Gastrocnemius medialis (tissue), 4 donors: ENCODE measurements at places on chromosomes 7 and 10.

DNA sequence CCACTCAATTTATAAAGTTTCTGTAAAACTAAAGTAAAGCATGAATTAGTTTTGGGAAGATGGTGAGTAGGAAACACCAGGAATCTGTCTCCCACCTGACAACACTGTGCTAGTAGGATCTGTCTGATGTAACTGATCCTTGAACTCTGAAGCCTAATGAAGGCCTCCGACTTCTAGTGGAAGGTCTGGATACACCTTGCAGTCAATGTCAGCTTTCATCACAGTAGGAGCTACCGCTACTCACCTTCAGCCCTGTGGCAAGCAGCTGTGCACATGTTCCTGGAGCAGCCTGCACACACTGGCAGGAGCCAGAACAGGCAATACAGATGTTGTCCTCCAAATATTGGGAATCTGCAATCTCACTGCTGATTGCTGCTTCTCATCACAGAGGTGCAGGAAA, 471.4 kb downstream of the PTPRN2 start:
- no peak for DNase-seq

- no peak for DNase-seq
Observed at GRCh38 chr7:2530071-2530987, 10.8 kb downstream of the LFNG start.

DNA sequence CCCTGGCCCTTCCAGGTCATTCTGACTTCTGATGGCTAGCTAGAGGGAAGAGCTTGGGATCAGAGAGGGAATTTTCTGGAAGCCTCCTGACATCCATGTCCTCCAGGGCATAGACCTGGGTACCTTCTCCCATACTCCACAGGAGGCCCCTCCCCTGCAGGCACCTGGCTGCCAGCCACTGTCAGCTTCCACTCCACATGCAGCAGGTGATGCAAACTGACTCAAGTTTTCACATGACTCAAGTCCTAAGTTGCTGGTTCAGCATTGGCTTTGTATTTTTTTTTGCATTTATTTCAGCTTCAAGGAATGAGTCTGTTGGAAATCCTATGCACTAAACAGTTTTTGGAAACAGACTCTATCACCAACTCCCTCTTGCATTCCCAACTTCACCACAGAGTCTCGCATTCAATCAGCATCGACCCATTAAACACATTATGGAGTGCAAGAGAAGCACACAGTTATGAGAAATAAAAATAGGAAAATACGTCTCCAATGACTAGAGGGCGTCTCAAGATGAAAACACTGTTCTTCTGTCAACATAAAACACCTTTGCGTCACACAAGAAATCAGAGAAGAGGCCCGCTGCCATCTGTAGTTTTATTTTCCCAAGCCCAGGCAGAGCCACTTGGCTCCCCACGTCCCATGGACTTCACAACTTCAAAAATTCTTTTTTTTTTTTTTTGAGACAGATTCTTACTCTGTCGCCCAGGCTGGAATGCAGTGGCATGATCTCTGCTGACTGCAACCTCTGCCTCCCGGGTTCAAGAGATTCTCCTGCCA, 362.6 kb upstream of the MGMT start:
- DNase-seq, result no peak

DNA sequence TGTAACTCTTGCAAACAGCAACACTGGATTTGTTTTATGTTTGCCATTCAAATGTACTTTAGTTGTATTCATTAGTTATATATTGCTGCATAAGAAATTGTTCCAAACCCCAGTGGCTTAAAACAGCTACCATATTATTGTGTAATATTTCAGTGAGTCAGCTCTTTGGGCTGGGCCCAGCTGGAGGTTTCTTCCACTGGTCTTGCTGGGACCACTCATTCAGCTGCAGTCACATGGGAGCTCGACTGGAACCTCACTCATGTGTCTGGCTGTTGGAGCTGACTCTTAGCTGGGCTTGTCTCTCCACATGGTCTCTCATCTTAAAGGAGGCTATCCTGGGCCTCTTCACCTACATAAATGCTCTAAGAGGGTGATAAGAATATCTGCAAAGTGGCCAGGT, 23.2 kb upstream of the PIP4K2A start:
- no peak for DNase-seq

- DNase-seq, result no peak
Observed at GRCh38 chr10:62885684-62886461, 69.7 kb upstream of the EGR2 start.

GRCh38 chr10:77872947-77873535, 53.5 kb downstream of the DLG5 start:
- DNase-seq, result no peak

DNA sequence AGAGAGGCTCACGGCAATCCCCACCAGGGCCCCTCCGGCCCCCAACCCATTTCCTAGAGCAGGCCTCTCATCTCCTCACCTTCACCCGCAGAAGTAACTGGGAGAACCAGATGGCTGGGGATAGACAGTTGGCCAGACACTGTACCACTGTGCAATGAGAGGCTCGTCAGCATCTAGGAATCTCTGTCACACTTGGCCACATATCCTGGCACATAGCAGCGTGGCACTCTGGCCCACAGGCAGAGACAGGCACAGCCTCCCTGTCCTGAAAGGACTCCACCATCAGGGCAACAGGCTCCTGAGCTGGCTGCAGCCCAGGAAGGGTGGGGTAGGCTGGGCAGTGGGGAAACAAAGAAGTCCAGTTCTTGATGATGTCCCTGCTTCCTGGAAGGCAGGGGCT, 45.8 kb downstream of the C10orf143 start:
- no peak for DNase-seq

GRCh38 chr10:7297094-7297493, 113.7 kb downstream of the SFMBT2 start:
- DNase-seq, result no peak

GRCh38 chr7:159020987-159021386, 123.7 kb downstream of the VIPR2 start:
- DNase-seq, result no peak

- no peak for DNase-seq
Observed at GRCh38 chr10:31314256-31315150, 4.5 kb upstream of the ZEB1 start.

- DNase-seq, result no peak
Observed at GRCh38 chr10:30241422-30242110, 107.5 kb downstream of the MTPAP start.

GRCh38 chr10:129608653-129609052, 141.6 kb downstream of the MGMT start:
- DNase-seq, result no peak

DNA sequence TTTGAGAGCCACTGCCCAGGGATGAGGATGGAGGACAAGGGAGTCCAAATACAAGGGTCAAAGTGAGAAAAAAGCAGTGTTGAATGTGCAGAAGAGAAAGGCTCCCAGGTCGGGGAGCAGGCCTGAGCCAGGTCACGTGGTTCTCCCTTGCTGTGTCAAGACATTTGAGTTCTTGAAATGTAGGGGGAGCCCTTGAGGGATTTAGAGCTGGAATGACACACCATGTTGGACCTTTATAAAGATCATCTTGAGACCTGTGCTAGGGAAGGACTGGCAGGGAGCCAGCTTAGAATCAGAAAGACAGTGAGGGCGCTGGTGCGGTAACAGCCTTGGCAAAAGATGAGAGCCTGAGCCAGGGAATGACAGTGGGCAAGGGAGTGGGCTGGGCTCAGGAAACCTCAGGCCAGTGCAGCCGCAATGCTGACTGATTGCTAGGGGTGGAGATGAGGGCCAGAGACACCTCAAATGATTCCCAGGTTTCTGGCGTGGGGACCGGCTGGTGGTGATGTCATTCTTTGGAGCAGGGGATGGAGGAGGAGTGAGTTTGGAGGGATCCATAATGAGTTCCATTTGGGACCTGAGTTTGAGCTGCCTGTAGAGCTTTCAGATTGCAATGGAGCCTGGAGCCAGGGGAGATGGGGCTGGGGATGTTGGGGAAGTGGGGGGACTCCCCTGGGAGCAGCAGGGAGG, 120.1 kb downstream of the PTPN20 start:
- DNase-seq, result peak; percentile 64

DNA sequence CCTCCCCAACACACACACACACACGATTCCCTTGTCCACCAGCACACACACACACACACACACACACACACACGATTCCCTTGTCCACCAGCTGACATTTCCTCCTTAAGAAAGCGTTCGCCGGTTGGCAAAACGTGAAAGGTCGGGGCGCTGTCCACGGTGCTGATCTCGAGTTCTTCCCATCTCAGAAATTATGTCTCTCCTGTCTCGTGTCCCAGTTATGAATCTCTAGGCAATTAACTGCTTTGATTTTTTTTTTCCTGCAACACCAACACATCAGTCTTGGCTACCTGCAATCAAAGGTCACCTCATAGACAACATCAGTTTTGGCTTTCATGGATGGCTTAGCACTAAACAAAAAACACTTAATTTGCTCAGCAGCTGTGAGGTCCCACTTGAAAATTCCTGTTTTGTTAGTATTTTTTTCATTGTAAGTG, 1.9 kb downstream of the INA start:
- DNase-seq, result no peak

- DNase-seq, result no peak
Observed at GRCh38 chr7:8931906-8932646, 498.7 kb downstream of the NXPH1 start.
